ENCODE measurements at places on chromosomes 5 and 9.
A peak's percentile ranks its signal among the peaks of the same experiment; 100 is the strongest.

DNA sequence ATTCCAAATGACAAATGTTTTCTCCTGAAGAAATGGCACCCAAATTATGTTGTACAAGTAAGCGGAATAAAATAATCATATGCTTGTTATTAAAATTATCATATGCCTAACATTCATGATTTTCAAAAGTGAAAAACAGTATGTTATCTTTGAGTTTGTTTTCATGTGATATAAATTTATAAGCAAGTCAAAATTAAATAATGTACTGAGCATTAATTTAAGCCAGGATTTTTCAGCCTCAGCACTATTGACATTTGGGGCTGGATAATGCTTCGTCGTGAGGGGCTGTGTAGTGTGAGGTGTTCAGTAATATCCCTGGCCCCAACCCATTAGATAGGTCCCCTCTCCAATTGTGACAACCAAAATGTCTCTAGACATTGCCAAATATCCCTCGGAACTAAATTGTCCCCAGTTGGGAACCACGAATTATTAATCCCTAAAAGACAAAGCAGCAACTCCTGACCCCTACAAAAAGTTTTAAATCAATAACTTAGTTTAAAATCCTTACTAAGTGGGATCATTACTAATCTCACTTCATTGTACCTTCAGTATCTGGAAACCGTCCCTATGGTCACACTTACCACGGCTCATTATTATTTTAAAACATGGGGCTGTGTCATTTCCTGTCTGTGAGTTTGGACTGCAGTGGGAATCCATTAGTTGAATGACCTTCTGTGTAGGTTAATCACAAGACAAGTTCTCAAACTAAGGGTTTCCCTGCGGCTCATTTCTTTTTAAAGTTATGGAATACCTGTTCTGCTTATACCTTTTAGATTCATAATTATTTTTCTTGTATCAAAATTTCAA, 1.3 kb upstream of the NNT start:
- peaks cover 17% of the 10 kb centered on the region for H3K4me1 ChIP-seq
- peak overlapping the region; percentile 88 for H3K27ac ChIP-seq
- DNase-seq = no peak
- peaks cover 3% of the 10 kb centered on the region for H3K36me3 ChIP-seq
- H3K27me3 ChIP-seq = no peaks in the 10 kb centered on the region
- H3K4me3 ChIP-seq = peak overlapping the region; percentile 87

- H3K4me3 ChIP-seq = no peak overlapping the region
- peaks cover 31% of the 10 kb centered on the region for H3K4me1 ChIP-seq
- peak overlapping the region; percentile 66 for H3K27ac ChIP-seq
- no peaks in the 10 kb centered on the region for H3K36me3 ChIP-seq
- DNase-seq = no peak
These were observed 70.0 kb upstream of the KLF9 start for GRCh38 chr9:70484232-70485130.

GRCh38 chr5:123371575-123372179, 51.5 kb downstream of the CEP120 start:
- DNase-seq = no peak
- no peaks in the 10 kb centered on the region for H3K27me3 ChIP-seq
- no peak overlapping the region for H3K27ac ChIP-seq
- H3K4me3 ChIP-seq = no peak overlapping the region
- H3K36me3 ChIP-seq = no peaks in the 10 kb centered on the region

GRCh38 chr9:69594180-69594579, 78.0 kb downstream of the APBA1 start:
- H3K36me3 ChIP-seq = no peaks in the 10 kb centered on the region
- H3K27ac ChIP-seq = no peak overlapping the region
- H3K4me3 ChIP-seq = no peak overlapping the region
- no peaks in the 10 kb centered on the region for H3K4me1 ChIP-seq
- no peaks in the 10 kb centered on the region for H3K27me3 ChIP-seq

DNA sequence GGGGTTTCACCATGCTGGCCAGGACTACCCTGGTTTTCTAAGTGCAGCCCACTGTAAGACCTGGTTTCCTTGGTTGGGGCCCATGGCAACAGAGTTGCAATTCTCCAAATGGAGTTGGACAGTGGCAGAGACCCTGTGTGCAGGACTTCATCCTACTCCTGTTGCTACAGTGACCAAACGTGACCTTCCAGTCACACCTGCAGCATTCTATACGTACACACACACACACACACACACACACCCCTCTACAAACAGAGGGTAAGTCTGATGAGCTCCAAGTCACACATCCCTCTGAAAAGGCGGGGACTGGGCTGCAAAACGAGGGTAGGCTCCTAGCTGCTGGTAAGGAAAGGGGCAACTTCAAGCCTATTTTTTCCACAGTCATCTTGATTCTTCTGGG, 23.6 kb downstream of the LHFPL2 start:
- no peak overlapping the region for H3K4me3 ChIP-seq
- no peak for DNase-seq
- peaks cover 5% of the 10 kb centered on the region for H3K36me3 ChIP-seq
- H3K4me1 ChIP-seq = peaks cover 39% of the 10 kb centered on the region

- peaks cover 15% of the 10 kb centered on the region for H3K4me1 ChIP-seq
- H3K36me3 ChIP-seq = no peaks in the 10 kb centered on the region
- DNase-seq = no peak
These were observed 227.3 kb upstream of the DAB2 start for GRCh38 chr5:39652036-39652435.

DNA sequence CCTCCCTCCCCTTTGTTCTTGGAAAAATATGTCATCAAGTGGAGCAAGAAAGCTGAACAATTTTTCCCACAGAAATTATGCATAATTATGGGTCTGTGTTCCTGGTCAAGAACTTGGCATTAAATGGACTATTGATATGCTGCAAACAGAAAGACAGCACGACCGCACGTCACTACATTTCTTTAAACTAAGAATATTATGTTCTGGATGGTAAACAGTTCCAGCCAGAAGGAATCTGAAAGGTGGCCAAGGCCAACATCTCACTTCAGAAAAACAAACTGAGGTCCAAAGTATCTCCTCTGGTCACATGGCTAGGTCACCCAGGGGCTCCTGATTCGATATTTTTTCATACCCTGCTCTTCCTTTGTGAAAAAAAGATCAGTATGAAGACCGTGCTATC, 173.3 kb upstream of the GAS1 start:
- H3K27ac ChIP-seq = no peak overlapping the region
- no peaks in the 10 kb centered on the region for H3K36me3 ChIP-seq
- H3K4me3 ChIP-seq = no peak overlapping the region
- no peaks in the 10 kb centered on the region for H3K27me3 ChIP-seq
- peaks cover 19% of the 10 kb centered on the region for H3K4me1 ChIP-seq
- DNase-seq = no peak

DNA sequence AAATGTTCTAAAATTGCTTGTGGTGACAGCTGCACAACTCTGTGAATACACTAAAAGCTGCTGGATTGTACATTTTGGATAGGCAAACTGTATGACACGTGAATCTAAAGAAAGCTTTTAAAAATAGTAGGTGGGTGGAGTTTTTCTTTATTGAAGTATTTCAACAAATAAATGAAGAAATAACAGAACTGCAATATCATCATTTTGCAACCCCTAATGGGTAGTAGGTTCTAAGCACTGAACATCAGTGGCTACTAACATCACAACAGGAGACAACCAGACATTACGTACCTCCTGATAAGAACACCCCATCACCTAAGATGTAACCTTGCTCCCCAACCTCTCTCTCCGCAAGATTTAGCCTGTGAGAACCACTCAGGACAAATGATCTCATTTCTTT, 38.6 kb downstream of the EPB41L4B start:
- H3K27ac ChIP-seq = no peak overlapping the region
- peaks cover 5% of the 10 kb centered on the region for H3K4me1 ChIP-seq
- no peak for DNase-seq

GRCh38 chr9:123377211-123377971, 21.4 kb downstream of the CRB2 start:
- DNase-seq = no peak
- H3K36me3 ChIP-seq = no peaks in the 10 kb centered on the region
- no peak overlapping the region for H3K4me3 ChIP-seq
- H3K27ac ChIP-seq = no peak overlapping the region
- peaks cover 29% of the 10 kb centered on the region for H3K4me1 ChIP-seq

GRCh38 chr9:129910628-129911567, 75.6 kb downstream of the USP20 start:
- H3K36me3 ChIP-seq = peaks cover 70% of the 10 kb centered on the region
- peak overlapping the region; percentile 68 for H3K27ac ChIP-seq
- no peaks in the 10 kb centered on the region for H3K27me3 ChIP-seq
- no peak for DNase-seq

- H3K36me3 ChIP-seq = peaks cover 9% of the 10 kb centered on the region
- H3K27ac ChIP-seq = no peak overlapping the region
- no peak for DNase-seq
- no peaks in the 10 kb centered on the region for H3K4me1 ChIP-seq
- H3K4me3 ChIP-seq = no peak overlapping the region
These were observed 50.9 kb downstream of the OSTF1 start for GRCh38 chr9:75139201-75139600.

GRCh38 chr9:7266911-7267595, 509.3 kb downstream of the KDM4C start:
- H3K4me1 ChIP-seq = no peaks in the 10 kb centered on the region
- no peaks in the 10 kb centered on the region for H3K27me3 ChIP-seq
- no peak overlapping the region for H3K27ac ChIP-seq
- no peaks in the 10 kb centered on the region for H3K36me3 ChIP-seq
- no peak for DNase-seq
- H3K4me3 ChIP-seq = no peak overlapping the region

GRCh38 chr5:91302958-91303357, 80.2 kb downstream of the ARRDC3 start:
- H3K36me3 ChIP-seq = no peaks in the 10 kb centered on the region
- no peak overlapping the region for H3K4me3 ChIP-seq
- DNase-seq = no peak
- H3K27me3 ChIP-seq = no peaks in the 10 kb centered on the region

DNA sequence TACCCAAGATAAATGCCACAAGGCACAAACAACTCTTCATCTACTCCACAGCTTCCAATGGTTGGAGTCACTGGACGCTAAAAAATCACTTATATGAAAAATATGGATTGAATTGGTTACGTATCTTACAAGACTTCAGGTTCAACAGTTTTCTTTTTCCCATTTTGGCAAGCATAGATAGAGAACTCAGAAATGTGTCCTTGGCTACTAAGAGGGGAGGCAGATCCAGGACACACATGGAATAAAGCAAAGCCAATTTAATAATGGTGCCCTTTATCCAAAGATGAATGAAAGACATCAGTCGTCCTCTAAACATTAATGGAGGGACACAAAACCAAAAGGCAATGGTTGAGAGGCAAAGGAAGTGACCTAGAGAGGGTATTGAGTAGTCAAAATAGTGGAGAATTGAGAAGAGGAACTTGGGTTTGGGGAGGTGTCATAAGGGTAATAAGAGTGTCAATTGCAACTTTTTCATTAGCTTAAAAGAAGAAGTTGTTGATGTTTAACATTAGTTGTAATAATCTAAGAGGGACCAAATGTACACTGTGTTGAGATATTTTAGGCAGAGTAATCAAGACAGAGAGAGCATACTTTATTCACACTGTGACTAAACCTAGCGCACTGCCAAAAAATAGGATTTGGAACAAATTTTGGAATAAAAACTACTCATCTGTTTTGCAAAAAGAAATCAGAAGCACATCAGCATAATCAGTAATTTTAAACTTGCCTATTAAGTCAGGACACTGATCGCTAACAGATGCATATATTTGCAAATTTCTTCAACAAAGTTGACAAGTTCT, 308.2 kb downstream of the ARL15 start:
- no peaks in the 10 kb centered on the region for H3K36me3 ChIP-seq
- H3K4me1 ChIP-seq = no peaks in the 10 kb centered on the region
- DNase-seq = no peak
- no peak overlapping the region for H3K4me3 ChIP-seq

- DNase-seq = no peak
- H3K4me1 ChIP-seq = peaks cover 15% of the 10 kb centered on the region
- H3K4me3 ChIP-seq = no peak overlapping the region
- H3K36me3 ChIP-seq = peaks cover 28% of the 10 kb centered on the region
- peak overlapping the region; percentile 81 for H3K27ac ChIP-seq
These were observed 52.6 kb downstream of the IPPK start for GRCh38 chr9:92617195-92617813.

GRCh38 chr5:42506662-42507061, 83.4 kb downstream of the GHR start:
- H3K4me1 ChIP-seq = peaks cover 25% of the 10 kb centered on the region
- no peaks in the 10 kb centered on the region for H3K36me3 ChIP-seq
- no peak for DNase-seq
- no peak overlapping the region for H3K27ac ChIP-seq

DNA sequence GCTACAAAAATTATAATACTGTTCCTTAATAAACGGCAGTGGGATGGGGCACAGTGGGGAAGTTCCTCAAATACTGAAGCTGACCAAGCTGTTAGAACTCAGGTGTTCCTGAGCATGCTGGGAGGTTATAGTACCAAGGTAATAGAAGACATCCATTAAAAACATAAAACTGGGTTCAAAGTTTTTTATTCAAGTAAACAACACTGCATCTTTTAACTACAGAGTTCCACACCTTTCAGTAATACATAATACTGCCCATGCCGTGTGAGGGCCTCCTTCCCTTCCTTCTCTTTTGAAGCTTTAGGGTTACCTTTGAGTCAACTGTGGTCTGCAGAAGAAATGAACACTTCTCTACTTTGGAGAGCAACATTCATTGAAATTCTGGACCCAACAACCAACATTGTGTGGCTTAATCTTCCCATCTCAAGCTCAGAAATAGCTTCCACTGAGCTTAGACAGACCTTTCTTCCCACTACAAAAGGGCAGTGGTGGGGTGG, 43.6 kb downstream of the SERINC5 start:
- no peak overlapping the region for H3K27ac ChIP-seq
- H3K27me3 ChIP-seq = no peaks in the 10 kb centered on the region
- DNase-seq = no peak
- H3K36me3 ChIP-seq = peaks cover 22% of the 10 kb centered on the region
- peaks cover 60% of the 10 kb centered on the region for H3K4me1 ChIP-seq

DNA sequence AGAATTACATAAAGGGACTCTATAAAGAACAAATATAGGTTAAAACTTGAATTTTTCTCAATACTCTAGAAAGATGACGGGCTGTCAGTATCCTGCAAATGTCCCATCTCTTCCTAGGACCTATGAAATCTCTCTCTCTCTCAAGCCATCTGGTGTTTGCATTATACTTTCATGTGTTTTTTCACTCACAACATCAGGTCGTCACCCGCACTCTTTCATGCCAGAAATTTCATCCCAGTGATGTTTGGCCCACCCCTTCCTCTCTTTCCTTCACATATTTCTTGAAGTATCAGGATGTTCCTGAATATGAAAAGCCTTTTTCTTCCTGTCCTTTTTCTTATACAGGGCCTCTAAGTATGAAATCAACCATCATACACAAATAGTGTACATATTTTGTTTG, 63.3 kb upstream of the GAS1 start:
- no peak overlapping the region for H3K27ac ChIP-seq
- H3K27me3 ChIP-seq = no peaks in the 10 kb centered on the region
- H3K36me3 ChIP-seq = no peaks in the 10 kb centered on the region

Data from esophagus squamous epithelium (tissue), 5 donors.